Left forelimb (tissue), 1 donor: ENCODE measurements at places on chromosomes 3 and 15.

DNA sequence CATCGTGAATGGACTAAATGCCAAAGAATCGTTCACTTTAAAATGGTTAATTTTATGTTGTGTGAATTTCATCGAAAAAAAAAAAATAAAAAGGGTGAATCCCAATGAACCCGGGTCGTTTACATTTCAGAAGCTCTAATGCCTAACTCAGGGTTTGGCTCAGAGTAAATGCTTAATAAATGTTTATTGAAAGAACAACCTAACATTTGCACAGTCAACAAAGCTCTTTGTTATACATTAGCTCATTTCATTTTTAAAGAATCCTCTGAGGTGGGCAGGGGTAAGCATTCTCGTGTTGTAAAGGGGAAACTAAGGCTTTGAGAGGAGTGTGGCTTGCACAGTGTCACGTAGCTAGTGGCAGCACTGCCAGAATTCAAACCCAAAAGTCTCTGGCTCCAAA is 109.5 kb downstream of the RPLP1 start:
- no peak for DNase-seq

GRCh38 chr3:189967254-189967865 is 153.3 kb downstream of the P3H2 start:
- no peak for DNase-seq

GRCh38 chr3:146390006-146390772 is 79.2 kb downstream of the PLSCR2 start:
- DNase-seq = no peak

DNA sequence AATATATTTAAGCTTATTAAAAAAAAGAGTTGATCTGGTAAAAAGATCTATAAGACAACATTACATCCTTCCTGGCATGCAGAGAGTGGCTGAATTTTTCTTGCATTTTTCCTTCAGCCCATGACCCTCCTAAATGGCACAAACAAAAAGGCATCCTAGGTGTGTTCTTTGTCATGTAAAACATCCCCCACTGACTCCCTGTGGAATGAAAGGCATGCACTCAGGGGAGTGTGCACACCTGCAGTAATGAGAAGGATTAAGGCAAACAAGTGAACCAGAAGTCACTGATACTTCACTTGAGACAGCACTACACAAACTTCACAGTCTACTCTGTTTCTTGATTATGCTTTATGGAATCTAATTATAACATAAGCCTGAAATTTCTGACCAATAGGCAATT is 195.0 kb downstream of the RBMS3 start:
- no peak for DNase-seq

DNA sequence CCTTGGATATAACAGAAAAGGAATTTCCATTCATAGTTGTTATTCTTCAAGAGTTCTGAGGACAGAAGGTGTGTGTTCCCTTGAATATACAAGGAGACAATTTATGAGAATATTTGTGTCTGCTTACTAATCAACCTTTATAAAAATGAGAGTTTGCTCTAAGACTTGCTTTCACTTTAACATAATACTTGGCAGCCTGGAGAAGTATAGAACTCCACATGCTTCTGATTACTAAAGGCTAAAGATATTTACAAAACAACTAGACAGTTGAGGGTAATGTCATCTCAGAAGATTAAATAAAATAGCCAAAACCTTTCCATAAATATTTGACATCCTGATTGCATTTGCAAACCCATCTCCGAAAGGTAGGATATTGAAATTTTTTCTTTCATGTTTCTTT is 727.1 kb upstream of the NAALADL2 start:
- no peak for DNase-seq

DNA sequence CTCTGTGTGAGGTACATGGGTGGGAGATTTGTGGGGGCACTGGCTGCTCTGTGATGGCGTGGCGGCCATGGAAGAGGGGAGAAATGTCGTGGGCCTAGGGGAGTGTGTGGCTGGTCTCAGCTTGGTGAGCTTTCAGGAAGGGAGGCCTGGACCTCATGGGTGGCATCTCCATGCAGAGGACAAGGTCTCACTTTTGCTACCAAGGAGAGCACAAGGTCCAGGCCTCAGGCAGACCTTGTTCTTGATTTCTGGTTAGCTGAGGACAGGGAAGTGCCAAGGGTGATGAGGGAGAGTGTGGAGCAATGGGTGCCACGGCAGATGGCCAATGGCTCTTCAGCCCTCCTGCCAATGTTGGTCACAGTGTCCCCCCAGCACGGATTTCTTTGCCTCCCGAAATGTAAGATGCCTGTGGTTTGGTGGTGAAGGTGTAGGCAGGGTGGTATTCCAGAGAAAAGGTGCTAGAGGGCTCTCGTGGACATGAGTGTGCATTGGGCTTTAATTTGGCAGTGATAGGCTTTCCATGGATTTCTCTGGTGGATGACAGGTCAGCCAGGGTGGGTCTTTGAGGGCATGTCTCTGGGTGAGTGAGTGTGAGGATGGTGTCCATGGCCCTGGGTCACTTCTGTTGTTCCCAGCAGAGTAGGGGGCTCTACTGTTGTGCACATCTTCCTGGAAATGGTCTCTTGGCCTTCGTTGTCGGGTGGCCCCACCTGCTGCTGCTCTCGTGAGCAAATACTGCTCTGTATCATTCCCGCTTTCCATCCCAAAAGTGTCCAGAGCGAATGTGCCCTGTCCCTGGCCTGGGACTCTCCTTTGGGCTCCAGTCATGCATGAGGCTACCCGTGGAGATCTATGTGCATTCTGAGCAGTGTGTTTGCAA is 108.0 kb downstream of the SNRPN start:
- peak; percentile 44 for DNase-seq

DNA sequence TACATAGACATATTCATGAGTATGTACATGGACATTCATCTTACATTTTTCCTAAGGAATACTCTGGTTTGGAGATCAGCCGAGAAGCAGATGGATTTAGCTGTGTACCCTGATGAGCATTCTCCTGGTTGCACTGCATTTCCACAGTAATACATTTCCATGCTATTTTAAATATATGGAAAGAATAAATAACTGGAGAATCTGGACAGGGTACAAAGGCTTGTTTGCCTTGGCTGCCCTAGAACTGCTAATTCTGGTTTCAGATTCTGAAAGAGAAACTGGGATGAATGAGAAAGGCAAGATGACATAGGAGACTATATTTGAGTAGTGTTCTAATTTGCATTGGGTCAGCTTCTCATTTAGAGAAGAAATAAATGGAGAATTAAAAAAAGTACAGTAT is 190.8 kb upstream of the FAM3D start:
- no peak for DNase-seq

DNA sequence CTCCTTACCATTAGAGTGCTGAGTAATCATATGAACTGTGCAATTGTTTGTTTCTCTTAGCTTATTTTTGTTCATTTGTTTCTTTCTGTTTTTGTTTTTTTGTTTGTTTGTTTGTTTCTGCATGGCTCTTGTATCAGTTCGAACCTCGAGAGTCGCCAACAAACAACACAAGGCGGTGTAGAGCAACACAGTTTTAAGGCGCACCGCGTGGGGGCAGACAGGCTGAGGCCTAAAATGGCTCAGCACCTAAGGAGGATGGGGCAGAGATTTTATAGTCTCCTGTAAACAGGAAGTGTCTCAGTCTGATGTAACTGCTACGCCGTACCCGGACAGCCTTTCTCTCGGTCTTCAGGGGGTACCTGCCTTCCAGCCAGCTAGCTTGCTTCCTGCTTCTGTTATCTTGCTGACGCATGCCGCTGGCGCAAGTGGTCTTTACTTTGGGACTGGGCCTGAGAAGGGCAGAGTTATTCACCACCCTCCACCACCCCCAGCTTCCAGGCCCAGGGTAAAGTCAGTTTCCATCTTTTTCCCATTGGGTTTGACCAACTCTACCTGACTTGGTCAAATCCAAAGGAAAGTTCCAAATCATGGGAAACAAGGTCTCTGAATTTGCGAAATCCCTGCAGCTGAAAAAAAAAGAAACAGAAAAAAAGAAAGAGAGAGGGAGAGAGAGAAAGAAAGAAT is 25.8 kb upstream of the MFGE8 start:
- DNase-seq = no peak

DNA sequence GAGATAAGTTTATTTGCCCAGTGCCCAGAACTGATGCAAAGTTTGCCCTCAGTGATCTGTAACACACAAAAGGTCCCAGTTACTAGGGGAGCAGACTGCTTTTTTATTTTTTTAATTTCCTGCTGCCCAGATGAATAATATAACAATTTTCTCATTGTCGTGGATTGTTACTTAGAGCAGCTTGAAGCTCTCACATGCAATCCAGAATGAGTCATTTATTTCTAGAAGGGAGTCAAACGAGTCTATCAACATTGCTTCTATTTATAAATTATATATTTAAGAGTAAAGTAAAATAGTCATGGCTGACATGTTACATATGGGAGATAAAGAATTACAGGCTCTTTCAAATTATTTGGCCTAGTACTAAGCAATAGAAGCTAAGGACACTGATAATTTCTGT is 41.3 kb downstream of the MEIS2 start:
- DNase-seq = no peak

- no peak for DNase-seq
These were observed 21.6 kb upstream of the GCNT3 start for GRCh38 chr15:59590027-59590426.
